NCI-H510A treated with DMSO at 0.1 percent for 48 hours (cell line): ENCODE measurements at places on chromosomes 2 and 18.
A peak's percentile ranks its signal among the peaks of the same experiment; 100 is the strongest.

DNA sequence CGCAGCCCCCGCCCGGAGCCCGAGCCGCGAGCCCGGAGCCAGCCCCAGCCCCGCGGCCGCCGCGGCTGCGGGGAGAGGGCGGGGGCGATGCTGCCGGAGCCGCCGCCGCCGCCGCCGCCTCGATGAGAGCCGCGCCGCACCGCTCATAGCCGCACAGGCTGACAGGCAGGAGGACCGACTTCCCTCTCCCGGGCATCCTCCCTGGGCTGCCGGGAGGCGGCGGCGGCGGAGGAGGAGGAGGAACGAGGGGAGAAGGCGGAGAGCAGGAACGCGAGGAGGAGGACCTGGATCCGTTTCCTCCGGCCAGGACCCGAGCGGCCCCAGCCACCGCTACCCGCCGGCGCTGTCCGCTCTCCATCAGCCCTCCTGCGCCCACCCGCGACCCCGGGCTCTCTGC is 370 bp downstream of the KLHL29 start:
- DNase-seq, result no peak

GRCh38 chr2:21947046-21947445 is 823.3 kb downstream of the TDRD15 start:
- DNase-seq, result no peak

DNA sequence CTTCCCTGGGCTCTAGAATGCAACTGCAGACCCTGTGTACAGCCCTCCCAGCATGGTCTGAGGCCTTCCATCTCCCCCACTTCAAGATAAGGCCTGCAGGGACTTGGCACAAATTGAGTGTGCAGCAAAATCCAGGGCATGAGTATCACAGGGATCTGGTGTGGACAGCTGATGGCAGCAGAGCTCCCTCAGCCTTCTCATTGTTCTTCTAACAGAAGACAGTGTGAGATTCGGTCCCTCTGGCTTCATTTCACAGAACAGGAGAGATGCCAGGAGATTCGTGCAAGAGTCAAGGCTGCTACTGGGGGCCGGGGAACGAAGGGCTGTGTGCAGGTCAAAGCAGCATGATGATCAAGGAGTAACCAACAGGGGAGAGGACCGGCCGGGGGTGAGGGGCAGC is 85.8 kb downstream of the UXS1 start:
- no peak for DNase-seq

DNA sequence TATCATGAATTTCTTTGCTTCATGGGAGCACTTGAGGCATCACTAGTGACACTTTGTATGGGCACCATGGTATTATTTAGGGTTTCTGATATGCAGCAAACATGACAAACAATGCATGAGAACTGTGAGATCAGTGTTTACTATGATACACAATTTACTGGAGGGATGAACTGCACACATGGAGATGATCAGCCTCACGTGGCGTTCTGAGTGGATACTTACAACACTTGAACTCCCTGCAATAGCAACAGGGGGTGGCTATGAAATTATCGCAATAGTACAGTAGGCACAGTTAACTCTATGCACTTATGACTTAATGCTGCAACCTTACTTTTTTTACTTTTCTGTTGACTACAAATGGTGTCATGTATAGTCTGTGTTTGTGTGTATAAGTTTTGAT is 18.5 kb upstream of the UGT1A8 start:
- peak; percentile 35 for DNase-seq

- no peak for DNase-seq
Measured at GRCh38 chr2:112050316-112050715, 4.8 kb upstream of the TMEM87B start.

GRCh38 chr18:36365836-36366775 is 68.6 kb downstream of the FHOD3 start:
- DNase-seq, result no peak

- no peak for DNase-seq
Measured at GRCh38 chr2:71884303-71885042, 263.2 kb downstream of the CYP26B1 start.

- DNase-seq, result no peak
Measured at GRCh38 chr2:221285148-221285547, 287.0 kb downstream of the EPHA4 start.

DNA sequence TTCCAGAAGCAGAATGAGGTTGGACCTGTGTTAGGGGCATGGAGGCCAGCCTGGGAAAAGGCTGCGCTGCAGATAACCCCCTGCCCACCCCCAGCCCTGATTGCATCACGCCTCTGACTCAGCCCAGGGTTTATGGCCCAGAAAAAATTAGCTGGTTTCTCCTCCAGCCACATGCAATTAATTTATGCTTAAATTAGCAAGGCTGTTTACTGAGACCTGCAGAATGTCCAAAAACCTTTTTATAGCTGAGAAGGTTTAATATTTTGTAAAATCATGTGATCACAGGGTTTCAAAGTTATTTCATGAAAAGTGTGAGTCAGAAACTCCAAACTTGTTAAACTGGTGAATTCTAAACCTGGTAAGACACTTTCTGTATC is 123.1 kb upstream of the HDAC4 start:
- DNase-seq, result no peak

DNA sequence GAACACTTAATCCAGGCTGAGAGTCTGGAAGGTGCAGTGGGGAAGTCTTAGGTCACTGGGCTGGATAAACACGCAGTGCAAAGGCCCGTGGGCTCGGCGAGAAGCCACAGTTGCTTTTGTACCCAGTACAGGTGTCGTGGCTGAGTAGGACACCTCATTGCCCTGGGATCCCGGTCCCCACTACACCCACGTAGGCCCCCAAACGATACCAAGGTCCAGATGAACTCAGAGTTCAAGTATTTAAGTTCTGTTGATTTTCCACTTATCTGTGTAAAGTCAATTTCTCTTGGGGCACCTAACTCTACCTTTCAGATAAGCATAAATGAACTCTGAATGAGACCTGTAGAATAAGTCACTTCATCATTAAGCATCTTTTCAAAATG is 302.0 kb downstream of the PIEZO2 start:
- DNase-seq, result no peak

GRCh38 chr2:121613152-121613551 is 36.1 kb downstream of the CLASP1 start:
- no peak for DNase-seq

GRCh38 chr18:24189664-24190346 is 50.9 kb downstream of the CABYR start:
- no peak for DNase-seq
